Mesangial cell (primary cell): ENCODE measurements at places on chromosomes 2 and 18. TPM values are rescaled to one million over a fixed set of nuclear protein-coding genes. Genes with fewer than 3 reads are reported as not detected.

MAP3K19 gene
- not detected in 2 replicates for total RNA-seq

TMEM198 gene
- 1.1 and 5.1 TPM in 2 replicates for total RNA-seq

ERBB4 gene
- 0.16 and 5.2 TPM in 2 replicates for total RNA-seq

TNS1 gene
- total RNA-seq: 39.8 and 61.0 TPM in 2 replicates

PRSS56 gene
- not detected in 2 replicates for total RNA-seq

TSPYL6 gene
- total RNA-seq: not detected in 2 replicates

SERPINB4 gene
- total RNA-seq: not detected in 2 replicates

TRIM54 gene
- not detected in 2 replicates for total RNA-seq

AMER3 gene
- not detected in 2 replicates for total RNA-seq

GAD1 gene
- not detected in 2 replicates for total RNA-seq

EVX2 gene
- total RNA-seq: not detected in 2 replicates

MYOM1 gene
- under 0.01 and 0.13 TPM in 2 replicates for total RNA-seq

SULT1C4 gene
- 24.3 and 90.4 TPM in 2 replicates for total RNA-seq

ANKZF1 gene
- 22.0 and 25.9 TPM in 2 replicates for total RNA-seq

CRACDL gene
- total RNA-seq: 0.33 and 5.7 TPM in 2 replicates

PPP1CB gene
- total RNA-seq: 79.5 and 83.0 TPM in 2 replicates

UGT1A3 gene
- total RNA-seq: not detected in 2 replicates

PRKD3 gene
- total RNA-seq: 26.4 and 36.0 TPM in 2 replicates

SH3RF3 gene
- 6.1 and 9.1 TPM in 2 replicates for total RNA-seq

KDSR gene
- 32.2 and 41.1 TPM in 2 replicates for total RNA-seq

NLRC4 gene
- not detected in 2 replicates for total RNA-seq

CFAP65 gene
- 0.13 TPM in 1 of 2 replicates, not detected in the other for total RNA-seq

DOCK10 gene
- total RNA-seq: 2.0 and 15.6 TPM in 2 replicates

TRABD2A gene
- total RNA-seq: 0.49 and 0.51 TPM in 2 replicates

BOLL gene
- not detected in 2 replicates for total RNA-seq

MOCOS gene
- total RNA-seq: 8.6 and 12.8 TPM in 2 replicates
